ENCODE measurements at places on chromosomes 1 and 21. TPM values are rescaled to one million over a fixed set of nuclear protein-coding genes. Genes with fewer than 3 reads are reported as not detected.

The PCAT6 gene
- polyA plus RNA-seq, result 5.3 TPM

The PADI4 gene
- 1.3 TPM for polyA plus RNA-seq

The SKI gene
- 52.8 TPM for polyA plus RNA-seq

The OR2L3 gene
- not detected for polyA plus RNA-seq

The THAP3 gene
- 17.5 TPM for polyA plus RNA-seq

The DNASE2B gene
- not detected for polyA plus RNA-seq

Measured in right renal pelvis (tissue), 4 donors.